ENCODE measurements at places on chromosomes 4 and X.

GRCh38 chrX:6959006-6959405 is 188.5 kb upstream of the STS start:
- no peak for DNase-seq

DNA sequence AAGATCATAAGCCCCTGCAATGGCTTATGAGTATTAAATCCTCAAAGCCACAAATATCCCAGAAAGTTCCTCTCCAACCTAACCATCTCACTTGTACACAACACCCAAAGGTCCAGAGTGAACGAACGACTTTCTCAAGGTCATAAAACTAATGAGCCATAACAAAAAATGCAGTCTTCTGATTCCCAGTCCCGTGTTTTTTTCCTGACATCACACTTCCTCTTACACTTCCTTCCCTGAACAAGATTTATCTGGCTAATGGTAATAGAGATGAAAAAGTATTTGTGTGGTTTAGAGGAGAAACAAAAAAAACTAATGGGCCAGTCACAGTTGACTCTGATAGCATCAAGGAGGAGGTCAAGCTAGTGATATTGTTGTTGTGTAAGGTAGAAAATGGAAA is 99.5 kb upstream of the KLHL13 start:
- DNase-seq: no peak

GRCh38 chr4:118921786-118922185 is 33.1 kb downstream of the SYNPO2 start:
- DNase-seq: no peak

DNA sequence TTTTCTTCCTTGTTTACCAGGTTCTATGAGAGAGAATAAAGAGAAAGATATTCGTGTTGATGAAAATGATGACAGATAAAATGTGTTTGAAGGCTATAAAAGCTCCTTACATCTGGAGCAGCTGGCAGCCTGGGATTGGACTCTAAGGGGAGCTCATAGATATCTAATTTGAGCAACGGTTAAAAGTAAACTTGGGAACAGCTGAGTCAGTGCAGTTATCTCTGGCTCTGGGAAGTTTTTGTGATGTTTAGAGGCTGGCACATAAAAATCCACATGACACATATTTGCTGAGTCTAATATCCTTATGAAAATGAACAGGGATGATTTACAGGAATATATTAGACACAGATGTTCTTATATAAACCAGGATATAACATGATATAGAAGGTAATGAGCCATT is 331.8 kb upstream of the TENM3 start:
- DNase-seq: no peak

DNA sequence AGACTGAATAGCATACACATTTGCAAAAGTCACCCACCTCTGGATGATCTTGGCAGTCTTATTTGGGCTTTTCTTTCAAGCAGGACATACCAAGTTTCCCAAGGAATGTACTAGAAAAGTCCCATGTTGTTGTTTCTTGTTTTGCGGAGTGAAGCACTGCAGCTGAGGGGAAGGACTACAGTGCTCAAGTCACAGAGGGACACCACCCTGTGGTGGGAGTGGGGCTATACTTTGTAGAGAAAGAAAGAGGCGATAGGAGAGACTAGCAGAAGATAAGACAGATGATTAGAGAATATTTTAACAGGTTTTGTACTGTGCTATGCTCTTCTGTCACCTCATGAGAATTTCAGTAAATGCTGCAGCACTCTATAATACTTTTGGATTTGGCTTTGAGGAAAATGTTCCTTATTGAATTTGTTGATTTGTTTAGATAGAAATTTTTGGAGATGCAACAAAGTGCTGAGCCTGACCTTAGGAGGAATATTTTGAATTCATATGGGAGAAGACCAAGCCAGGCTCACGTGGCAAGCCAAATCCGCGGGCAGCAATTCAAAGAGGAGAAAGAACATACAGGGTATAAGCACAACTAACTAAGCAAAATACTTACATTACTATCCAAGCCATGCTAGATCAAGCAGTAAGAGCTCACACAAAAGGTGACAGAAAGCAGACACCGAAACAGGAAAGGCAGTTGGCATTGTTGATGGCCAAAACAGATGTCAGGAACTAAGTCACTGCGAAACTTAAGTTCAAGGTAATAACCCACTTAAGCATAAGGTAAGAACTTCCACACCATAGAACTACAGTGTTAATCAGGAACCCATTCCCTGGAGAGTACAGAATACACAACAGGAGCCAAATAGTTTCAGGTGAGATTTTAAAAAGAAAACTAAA is 280.3 kb upstream of the INTU start:
- DNase-seq: peak; percentile 57

DNA sequence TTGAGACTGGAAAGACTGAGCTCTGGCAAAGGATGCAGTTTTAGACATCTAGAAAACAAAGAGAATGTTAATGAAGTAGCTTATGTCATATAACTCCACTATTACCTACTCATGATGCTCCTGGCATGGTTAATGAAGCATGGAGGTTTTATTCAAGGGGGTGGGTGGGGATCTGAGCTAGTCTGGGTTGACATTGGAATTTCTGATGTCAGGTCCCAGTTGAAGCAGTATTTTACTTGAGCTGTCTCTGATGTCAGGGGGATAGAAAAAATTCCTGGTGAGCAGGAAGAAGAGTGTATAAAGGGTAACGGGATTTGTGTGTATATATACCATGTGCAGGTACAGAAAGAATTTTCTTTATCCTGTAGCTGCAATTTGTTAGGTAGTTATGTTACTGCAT is 102.0 kb downstream of the ELOVL6 start:
- no peak for DNase-seq

DNA sequence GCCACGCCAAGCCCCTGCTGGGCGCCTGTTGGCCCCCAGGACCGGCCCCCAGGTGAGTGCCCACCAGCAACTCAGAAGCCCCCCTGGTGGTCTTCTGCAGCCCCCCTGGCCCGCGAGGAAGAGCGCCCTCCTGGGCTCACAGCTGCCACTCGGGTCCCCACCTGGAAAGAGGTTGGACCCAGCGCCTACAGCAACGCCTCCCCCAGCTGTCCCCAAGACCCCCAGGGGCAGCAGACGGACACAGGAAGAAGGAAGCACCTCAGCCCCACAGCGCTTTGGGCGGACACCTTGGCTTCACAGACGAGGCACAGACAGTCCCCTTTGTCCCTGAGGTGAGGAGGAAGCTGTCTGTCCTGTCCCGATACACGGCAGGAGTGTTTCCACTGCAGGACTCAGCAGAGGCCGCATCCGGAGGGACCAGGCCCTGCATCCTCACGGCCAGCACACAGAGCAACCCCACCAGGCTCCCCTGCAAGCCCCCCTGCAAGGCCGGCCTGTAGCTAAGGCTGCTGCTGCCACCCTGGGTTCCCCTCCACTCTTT is 115.6 kb upstream of the NKX1-1 start:
- no peak for DNase-seq

DNA sequence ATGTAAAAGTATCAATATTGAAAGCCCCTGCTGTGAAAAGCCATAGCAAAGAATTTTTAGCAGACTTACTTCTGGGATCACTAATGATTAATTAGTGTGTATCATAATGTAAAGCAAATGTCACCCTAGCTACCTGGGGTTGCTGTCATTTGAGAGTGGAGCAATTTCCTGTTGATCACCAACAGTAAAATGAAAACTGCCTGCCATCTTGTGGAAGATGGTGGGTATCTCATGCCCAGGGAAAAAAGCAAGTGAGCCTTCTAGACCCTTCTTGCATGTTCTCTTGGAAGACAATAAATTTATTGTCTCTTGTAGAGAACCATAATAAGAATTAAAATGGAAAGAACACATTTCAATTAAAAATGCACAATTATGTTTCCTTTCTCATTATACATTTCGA is 360.2 kb downstream of the ZIC3 start:
- no peak for DNase-seq

DNA sequence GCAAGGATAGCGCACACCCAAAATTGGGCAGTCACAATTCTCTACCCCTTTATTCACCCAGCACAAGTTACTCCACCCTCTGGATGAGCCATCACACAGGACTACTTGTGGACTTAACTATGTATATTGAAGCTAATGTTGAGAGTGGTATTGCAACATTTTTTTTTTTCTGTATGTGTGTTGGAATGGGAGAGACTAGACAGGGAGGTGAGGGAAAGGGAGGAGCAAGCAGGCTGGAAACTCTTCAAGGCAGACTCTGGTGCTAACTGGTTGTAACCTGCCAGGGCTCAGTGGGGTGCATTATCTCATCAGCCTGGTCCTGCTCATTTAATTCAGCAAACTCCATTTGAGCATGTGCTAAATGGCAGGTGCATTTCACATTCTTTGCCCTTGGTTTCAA is 18.4 kb upstream of the CWH43 start:
- DNase-seq: no peak

DNA sequence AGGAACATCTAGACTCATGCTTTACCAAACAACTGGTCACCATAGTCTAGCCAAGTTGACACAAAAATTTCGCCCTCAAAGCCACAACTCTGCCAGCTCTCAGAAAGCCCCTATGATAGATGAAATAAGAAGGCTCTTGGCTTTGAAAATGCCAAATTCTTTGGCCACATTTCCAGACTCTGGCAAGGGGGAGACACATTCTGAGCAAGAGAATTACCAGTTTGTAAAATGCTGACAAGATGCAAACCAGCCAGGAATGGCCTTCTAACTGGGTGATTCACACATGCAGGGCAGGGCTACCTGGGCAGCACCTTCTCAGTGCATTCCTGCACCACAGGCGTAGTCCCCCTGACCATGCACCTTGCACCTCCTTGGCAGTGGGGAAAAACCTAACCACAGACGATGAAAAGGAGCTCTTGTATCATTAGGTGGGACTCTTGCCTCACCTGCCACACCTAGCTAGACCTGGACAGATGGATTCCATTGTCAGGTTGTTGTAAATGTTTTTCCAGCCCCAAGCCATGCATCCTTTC is 77.4 kb upstream of the CPEB2 start:
- peak; percentile 50 for DNase-seq

DNA sequence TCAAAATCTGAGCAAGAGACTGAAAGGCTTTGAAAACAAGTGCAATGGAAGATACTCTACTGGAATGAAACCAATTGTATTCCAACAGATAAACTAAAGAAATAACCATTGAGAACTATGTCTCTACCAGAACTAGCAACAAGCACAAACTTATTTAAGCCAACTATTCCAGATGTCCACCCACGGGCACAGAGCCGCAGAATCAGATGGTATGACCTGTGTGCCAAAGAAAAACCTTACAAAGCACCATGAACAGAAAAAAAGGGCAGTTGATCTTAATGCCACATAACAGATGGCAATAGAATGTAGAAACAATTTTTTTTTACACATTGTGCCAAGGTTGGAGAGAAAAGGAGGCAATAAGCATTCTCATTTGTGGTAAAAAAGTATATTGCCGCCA is 269.3 kb upstream of the ADGRL3 start:
- no peak for DNase-seq

DNA sequence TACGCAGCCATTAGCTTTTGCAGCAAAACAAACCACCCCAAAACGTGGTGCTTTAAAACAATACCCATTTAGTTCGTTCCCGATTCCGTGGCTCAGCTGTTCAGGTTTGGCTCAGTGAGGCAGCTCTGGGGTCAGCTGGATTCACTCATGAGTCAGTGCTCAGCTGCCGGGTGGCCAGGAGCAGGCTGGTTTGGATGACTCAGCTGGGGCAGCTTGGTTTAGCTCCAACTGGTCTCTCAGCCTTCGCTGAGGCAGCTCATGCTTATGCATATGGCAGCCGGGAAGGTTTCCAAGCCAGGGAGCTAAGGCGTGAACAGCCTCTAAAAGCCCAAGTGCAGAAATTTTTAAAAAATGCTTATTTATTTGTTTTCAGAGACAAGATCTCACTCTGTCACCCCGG is 13.3 kb upstream of the CD99 start:
- DNase-seq: peak; percentile 93

DNA sequence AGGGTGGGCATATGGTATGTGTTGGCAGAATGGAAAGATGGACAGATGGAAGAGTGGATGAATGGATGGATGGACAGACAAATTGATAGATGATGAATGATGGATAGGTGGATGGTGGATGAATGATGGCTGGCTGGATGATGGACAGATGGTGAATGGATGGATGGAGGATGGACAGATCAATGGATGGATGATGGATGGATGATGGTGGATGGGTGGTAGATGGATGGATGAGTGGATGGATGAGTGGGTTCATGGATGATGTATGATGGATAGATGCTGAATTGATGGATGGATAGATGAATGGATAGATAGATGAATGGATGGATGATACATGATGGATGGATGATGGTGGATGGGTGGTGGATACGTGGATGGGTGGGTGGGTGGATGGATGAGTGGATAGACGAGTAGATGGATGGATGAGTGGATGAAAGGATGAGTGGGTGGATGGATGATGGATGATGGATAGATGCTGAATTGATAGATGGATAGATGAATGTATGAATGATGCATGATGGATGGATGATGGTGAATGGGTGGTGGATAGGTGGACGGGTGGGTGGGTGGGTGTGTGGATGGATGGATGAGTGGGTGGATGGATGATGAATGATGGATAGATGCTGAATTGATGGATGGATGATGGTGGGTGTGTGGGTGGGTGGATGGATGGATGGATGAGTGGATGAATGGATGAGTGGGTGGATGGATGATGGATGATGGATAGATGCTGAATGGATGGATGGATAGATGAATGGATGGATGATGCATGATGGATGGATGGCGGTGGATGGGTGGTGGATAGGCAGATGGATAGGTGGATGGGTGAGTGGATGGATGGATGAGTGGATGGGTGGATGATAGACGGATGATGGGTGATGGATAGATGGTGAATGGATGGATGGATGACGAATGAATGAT is 249.6 kb downstream of the AFAP1 start:
- no peak for DNase-seq

GRCh38 chr4:169619518-169619957 is 840 bp upstream of the CLCN3 start:
- DNase-seq: peak; percentile 77

DNA sequence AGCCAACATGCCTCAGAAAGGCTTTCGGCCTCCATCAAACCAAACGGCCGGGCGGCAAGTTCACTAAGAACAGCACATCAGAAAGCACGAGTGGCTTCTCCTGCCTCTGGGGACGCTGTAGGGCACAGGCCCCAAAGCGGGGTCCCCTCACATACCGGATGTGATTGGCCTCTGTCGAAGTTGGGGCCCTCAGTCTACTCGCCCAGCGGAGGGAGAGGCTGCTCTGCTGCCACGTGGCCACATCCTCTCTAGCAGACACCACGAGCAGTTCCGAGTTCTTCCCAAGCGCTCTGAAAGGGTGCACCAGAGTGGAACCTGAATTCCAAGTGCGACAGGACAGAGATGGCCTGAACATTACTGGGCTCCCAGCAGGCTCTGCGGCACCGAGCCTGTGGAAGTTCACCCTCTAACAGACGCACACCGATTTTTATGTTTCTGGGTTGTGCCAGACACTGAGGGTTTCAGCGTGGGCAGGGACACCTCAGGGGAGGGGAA is 21.1 kb downstream of the NOP14 start:
- no peak for DNase-seq

GRCh38 chrX:119755981-119756533 is 2.3 kb upstream of the SOWAHD start:
- DNase-seq: no peak

- DNase-seq: no peak
Measured at GRCh38 chr4:153409412-153409811, 56.7 kb upstream of the TMEM131L start.

Measured in islet precursor cell (in vitro differentiated cells).